CD4-positive, alpha-beta T cell treated with Interleukin-12 subunit alpha and Interleukin-12 subunit beta, for 1 hour (primary cell): ENCODE measurements at places on chromosomes 13 and 19.
A peak's percentile ranks its signal among the peaks of the same experiment; 100 is the strongest.

- DNase-seq: no peak
Observed at GRCh38 chr19:31890230-31890629, 455.2 kb upstream of the ZNF507 start.

DNA sequence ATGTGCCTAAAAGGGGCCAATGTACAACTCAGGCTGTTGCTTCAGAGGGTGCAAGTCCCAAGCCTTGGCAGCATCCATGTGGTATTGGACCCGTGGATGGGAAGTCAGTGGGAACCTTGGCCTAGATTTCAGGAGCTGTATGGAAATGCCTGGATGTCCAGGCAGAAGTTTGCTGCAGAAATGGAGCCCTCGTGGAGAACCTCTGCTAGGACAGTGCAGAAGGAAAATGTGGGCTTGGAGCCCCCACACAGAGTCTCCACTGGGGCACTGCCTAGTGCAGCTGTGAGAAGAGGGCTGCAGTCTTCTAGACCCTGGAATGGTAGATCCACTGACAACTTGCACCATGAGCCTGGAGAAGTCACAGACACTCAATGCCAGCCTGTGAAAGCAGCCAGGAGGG lies 28.5 kb downstream of the GPC5 start:
- DNase-seq: no peak

GRCh38 chr13:75798353-75799255 lies 162.5 kb downstream of the LMO7 start:
- DNase-seq: no peak

- no peak for DNase-seq
Observed at GRCh38 chr13:75296641-75297040, 185.3 kb downstream of the TBC1D4 start.

GRCh38 chr13:66162470-66162869 lies 1067.7 kb downstream of the PCDH9 start:
- no peak for DNase-seq

- DNase-seq: no peak
Observed at GRCh38 chr19:40193587-40193849, 2.3 kb downstream of the MAP3K10 start.

DNA sequence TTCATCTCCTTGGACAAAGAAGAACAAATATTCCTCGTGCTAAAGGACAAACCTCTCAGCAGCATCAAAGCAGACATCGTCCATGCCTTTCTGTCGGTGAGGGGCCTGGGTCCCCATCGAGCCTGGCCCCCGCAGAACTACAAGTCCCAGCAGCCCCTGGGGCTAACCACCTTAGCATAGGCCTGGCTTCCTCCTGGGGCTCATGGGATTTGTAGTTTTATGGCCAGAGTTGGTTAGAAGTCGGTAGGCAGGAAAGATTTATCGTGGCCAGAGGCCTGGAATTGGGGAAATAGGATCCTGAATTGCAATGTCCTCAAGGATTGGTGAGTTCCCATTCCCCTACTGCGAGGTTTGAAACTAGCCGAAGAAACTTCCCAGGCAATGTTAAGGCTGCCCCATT lies 19.6 kb downstream of the TMEM150B start:
- peak; percentile 66 for DNase-seq

DNA sequence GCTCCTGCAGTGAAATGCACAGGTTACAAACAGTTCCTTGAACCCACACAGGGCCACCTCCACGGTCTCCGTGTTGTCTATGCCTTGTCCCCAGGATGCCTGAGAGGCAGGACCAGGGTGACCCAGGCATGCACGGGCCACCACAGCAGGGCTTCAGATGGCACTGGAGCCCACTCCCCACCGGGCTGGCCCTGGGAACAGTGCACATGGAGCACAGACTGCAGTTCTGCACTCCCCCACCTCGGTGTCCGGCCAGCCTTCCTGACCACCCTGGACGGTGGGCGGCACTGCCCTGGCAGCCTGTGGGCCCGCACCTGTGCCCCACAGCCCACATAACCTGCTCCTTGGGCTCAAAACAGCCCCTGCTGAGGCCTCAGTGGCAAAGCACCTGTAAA lies 14.3 kb upstream of the SLC35E1 start:
- no peak for DNase-seq

DNA sequence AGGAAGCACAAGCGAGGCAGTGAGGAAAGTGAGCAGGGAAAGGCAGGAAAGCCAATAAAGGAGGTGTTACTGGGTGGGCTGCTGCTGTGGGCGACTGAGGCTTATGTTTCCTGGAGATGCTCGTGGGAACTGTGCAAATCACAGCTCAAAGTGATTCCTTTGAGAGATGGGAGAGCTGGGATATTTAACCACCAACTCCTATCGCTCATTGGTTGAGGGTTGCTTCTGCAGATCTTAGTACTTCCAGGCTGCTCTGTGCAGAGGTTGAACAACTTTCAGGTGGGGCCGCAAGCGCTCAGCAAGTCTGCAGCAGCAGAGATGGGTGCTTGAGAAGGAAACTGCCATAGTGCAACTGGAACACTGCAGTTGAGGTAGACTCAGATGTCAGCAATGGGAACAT lies 8.4 kb downstream of the PCDH8 start:
- no peak for DNase-seq

GRCh38 chr13:108146642-108147041 lies 68.7 kb downstream of the LIG4 start:
- no peak for DNase-seq

DNA sequence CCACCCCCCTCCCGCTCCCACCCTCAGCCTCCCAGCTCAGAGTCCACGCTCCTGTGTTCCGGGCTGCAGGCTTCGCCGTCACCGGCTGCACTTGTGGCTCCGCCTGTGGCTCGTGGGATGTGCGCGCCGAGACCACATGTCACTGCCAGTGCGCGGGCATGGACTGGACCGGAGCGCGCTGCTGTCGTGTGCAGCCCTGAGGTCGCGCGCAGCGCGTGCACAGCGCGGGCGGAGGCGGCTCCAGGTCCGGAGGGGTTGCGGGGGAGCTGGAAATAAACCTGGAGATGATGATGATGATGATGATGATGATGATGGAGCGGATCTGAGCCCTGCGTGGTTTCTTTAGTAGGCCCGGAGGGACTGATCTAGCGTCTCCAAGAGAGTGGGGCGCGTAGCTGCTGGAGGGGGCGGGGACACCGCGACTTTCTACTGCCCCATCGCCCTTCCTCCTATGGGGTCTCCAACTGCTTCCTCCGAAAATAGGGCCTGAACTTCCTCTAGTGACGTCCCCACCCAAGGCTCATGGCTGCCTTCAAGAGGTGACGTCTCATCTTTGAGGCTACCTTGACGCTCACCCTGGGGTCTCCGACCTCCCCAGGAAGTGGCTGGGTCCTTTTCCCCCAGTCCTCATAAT lies 1.4 kb downstream of the RETN start:
- no peak for DNase-seq

GRCh38 chr19:44806291-44806690 lies 2.6 kb upstream of the BCAM start:
- no peak for DNase-seq

- no peak for DNase-seq
Observed at GRCh38 chr19:57165846-57166245, 1.4 kb downstream of the DUXA start.

DNA sequence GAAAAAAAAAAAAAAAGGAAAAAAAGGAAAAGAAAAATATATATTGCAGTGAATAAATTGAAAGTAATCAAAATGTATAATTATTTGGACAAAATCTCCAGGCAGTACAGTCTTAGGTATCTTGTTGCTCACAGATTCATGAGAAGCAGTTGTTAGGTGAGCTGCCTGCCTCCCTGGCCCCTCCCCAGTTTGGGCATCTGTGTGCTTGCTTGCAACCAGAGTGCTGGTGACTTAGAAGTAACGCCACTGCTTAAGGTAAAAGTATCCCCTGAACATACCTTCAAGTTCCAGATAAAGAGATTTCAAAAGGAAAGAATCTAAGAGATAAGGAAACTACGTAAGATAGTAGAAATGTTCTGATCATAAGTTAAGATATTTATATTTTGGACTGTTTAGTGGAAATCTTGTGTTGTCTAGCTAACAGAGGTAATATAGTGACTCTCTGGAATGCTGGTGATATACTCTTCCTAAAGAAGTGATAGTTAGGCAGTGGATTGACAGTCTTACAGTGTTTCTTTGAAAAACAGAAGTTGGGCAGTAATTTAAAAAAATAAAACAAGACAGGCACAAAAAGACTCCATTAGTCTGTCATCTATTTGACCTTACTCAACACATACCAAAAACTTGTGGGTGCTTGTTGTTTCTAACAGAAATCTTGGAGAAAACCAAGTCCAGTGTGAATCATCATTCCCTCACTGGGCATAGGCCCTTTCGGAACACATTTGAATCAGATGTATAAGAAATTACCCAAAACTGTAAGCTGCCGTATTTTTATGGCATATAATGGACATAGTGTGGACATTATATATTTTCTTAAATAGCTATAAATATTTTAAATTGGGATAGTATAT lies 38.3 kb upstream of the KCTD4 start:
- no peak for DNase-seq

DNA sequence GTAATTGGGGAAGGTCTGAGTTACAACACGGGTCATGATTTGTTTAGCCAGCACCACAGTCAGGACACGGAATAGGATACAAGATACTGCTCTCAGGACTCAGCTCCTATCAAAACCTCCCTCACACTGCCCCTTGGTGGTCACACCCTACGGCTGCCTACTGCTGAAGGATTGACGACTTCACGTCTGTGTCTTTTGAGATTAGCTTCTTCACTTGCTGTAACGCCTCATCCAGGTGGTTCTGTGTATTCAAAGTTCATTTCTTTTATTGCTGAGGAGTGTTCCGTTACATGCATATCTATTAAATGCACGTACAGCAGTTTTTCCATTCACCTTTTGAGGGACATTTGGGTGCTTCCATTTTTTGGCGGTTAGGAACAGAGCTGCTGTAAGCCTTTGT lies 46.3 kb downstream of the URI1 start:
- DNase-seq: no peak

- DNase-seq: no peak
Observed at GRCh38 chr19:38692458-38693379, 45.3 kb downstream of the ACTN4 start.

- no peak for DNase-seq
Observed at GRCh38 chr13:40434516-40435397, 231.7 kb downstream of the FOXO1 start.

DNA sequence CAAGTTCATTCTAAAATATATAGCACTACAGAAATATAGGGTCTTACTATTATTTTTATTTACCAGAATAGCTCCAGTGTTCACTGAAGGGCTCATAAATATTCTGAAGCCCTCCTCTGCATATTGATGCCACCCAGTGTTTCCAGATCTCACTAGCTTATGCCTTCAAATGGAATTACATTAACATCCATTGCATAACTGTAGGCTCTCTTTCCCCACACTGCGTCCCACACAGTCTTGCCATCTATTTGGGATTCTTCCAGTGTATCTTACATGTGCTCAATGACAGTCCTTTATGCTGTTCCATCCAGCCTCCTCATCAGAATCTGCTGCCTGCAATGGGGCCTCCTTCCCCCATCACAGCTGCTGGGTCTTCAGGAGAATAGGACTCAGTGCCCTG lies 137.2 kb downstream of the CYSLTR2 start:
- no peak for DNase-seq

- DNase-seq: no peak
Observed at GRCh38 chr19:45955905-45956608, 17.6 kb downstream of the NOVA2 start.

- no peak for DNase-seq
Observed at GRCh38 chr13:101019126-101019525, 344.5 kb upstream of the TMTC4 start.
